Spinal cord (tissue), 10 donors: ENCODE measurements at places on chromosomes 13 and 19. TPM values are rescaled to one million over a fixed set of nuclear protein-coding genes. Genes with fewer than 3 reads are reported as not detected.

F2RL3 gene
- 0.10 TPM for total RNA-seq

DNA sequence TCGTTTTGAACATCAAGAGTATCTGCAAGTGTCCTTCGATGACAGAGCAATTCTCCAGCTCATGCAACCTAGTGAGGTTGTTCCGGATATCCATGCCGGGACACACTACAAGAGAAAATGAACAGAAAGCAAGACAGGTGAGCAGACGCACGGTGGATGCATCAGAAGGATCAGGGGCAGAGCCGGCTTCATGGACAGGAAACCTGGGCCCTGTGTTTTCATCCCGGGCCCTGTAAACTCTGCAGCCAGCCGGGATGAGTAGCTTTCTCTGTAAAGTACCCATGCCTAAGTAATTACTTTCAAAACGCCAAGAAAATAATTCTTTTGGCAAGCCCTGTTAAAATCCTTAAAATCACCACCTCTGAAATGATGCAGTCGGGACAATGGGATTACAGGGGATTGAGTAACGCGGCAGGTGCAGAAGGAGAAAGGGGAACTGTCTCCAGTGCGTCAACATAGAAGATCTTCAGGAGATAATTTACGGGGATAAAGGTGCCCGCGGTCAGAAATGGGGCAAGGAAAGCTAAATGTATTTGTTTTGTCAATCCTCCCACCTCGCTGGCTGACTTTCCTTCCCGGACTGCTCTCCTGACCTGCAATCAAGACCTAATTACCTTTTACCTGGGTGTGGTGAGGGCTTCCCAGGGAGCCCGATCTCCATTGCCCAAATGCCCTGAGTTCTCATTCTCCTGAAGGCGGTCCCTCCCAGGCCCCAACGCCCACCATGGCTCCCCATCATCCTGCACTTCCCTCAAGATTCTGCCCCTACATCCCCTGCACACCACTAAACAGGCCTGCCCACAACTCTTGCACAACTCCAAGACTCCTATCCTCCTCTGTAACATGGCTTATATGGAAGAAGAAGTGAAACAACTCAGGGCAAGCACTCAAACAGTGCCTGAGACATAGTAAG is 26.2 kb downstream of the INSR start:
- DNase-seq, result no peak

DNA sequence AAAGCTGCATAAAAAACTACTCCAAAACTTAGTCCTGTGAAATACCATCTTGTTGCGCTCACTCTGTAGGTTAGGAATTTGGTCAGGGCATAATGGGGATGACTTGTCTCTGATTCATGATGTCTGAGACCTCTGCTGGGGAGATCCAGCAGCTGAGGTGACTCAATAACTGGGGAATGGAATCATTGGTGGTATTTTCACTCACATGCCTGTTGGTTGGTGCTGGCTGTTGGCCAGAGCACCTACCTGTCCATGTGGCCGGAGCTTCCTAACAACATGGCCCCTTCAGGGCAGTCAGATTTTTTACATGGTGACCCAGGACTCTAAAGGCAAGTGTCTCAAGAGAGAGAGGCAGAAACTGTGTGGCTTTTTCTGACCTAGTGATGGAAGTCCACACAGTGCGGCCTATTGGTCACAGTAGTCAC is 7.4 kb upstream of the ESD start:
- DNase-seq, result no peak

DNA sequence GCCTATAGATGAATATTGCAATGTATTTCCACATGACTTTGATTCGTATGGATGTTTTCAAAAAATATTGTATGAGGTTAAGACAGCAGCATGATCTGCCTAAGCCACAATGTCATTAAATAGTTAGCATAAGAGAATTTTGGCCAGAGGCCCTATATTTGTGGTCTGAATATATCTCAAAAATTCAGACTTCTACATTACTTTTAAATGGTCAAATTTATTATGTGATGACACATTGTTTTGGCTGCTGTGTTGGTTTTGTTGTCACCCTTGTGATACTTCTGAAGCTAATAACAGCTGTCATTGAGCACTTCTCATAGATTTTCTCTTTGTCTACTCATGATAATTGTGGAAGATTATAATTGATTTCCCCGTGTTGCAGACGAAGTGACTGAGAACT is 288.2 kb downstream of the MYO16 start:
- DNase-seq, result no peak

DNA sequence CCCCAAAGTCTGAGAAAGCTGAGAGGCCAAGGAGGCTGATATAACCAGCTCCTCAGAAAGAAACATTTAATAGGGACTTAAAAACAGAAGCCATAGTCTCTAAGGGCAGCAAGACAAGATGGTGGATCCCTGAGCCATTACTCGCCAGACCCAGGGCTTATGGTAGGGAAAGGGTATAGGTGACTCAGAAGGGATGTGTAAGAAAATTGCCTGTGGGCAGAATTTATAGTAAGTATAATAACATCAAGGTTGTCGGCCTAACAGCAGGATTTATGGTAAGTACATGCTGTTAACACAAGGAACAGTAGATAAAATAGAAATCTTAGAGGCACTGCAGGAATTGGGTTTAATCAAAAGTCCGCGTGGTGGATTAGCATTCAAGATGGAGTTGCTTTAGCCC is 14.7 kb downstream of the KBTBD6 start:
- DNase-seq, result no peak
